ENCODE measurements at places on chromosomes 11 and 22.
A peak's percentile ranks its signal among the peaks of the same experiment; 100 is the strongest.

GRCh38 chr11:92852946-92853345 lies 116.5 kb upstream of the MTNR1B start:
- DNase-seq: no peak

DNA sequence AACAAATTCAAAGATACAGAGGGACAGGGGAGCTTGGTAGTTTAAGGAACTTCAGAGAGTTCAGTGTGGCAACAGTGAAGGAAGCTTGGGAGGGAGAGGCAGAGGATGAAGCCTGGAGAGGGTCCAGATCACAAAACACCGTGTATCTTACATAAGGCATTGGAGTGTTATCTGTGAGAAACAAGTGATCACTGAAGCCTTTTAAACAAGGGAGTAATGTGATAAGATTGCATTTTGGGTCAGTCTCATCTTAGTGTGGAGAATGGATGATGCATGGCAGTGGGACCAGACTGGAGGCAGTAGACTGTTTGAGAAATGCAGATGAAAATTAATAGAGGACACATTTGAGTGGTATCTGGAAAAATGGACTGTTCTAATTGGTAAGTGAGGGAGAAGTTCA lies 79.4 kb downstream of the EXT2 start:
- DNase-seq: no peak

DNA sequence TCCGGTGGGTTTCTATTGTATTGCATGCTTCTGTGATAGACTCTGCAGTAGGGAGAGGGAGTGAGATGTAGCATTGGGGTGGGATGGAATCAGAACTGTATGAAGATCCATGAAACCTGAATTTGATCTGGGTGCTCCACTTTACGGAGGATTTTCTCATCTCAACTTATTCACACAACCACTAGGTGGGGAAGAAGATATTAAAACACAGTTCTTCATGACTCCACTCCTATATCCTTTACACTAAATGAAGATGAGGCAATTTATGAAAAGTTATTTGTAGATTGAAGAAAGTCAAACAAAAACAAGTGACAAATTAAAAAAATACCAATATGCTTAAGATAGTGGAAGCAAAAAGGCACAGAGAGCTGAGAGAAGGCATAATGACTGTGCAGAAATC lies 92.6 kb upstream of the PDGFD start:
- no peak for DNase-seq

- no peak for DNase-seq
These were observed 4.6 kb upstream of the DNAL4 start for GRCh38 chr22:38798496-38798895.

GRCh38 chr22:24434471-24435322 lies 7.3 kb downstream of the ADORA2A start:
- peak; percentile 71 for DNase-seq

DNA sequence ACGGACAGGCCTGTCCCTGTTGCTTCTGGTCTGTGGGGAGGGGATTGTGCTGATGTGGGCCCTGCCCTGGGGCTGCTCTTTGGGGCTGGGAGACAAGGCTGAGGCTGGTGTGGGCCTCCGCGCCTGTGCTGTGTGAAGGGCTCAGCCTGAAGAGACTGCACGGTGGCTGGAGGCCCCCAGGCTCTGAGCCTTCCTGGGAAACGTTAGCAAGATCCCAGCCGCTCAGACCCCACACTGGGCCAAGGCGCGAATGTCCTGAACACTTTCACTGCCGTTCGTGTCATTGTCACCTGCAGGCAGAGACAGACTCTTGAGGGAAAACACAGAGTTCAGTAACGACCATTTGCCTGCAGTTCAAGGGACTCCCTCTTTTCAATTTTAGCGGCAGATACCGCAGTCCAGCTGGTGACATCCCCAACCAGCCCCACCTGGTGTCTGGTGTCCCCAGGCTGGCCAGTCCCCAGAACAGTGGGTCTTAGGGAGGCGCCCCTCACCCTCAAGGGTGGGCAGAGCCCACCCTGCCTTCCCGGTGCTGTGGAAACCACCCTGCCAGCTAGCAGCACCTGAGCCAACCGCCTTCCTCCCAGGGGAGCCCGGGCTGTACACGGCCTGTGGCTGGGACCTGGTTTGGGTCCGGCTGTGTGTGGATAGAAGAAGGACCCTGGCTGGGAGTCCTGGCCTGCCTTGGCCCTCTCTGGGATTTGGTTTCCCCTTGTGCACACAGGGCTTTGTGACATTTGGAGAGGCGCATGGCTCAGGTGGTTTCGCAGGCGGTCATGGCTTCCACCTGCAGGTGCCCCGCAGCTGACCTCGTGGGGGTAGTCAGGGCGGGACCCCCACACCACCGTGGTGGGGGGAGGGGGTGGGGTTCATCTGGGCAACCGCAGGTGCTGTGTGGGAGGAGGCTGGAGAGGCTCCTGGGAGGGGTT lies 5.7 kb downstream of the PANX2 start:
- no peak for DNase-seq

GRCh38 chr11:133107763-133108162 lies 424.5 kb downstream of the OPCML start:
- no peak for DNase-seq

DNA sequence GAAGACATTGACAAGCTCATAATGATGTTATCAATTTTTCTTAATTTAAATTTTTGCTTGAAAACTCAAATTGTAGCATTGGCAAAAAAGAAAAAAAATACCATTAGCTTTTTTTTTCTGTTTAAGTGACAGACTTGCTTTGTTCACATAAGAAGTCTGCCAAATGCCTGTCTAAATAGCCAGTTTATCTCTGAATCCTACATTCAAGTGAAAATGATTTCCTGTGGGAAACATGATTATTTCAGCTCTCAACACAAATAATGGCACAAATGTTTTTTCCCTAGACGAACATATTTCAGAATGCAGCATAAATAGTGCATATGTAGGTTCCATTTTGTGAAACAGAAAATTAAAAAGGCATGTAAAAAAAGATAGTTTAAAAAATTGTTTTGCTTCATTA lies 23.5 kb downstream of the TYR start:
- no peak for DNase-seq

DNA sequence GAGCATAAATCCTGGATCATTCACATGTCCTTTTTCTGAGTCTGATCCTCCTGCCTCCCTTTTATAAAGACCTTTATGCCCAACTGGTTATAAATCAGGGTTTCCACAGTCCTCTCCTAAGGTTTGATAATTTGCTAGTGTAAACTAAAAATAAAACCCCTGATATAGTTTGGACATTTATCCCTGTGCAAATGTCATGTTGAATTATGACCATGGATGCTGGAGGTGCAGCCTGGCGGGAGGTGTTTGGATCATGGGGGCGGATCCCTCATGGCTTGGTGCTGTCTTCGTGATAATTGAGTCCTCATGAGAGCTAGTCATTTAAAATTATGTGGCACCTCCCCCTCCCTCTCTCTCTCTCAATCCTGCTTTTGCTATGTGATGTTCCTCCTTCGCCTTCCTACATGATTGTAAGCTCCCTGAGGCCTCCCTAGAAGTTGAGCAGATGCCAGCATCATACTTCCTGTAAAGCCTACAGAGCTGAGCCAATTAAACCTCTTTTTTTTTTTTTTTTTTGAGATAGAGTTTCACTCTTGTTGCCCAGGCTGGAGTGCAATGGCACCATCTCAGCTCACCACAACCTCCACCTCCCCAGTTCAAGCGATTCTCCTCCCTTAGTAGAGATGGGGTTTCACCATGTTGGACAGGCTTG lies 9.6 kb upstream of the MTCH2 start:
- DNase-seq: no peak

GRCh38 chr22:29707010-29707409 lies 12.8 kb upstream of the CABP7 start:
- DNase-seq: no peak

DNA sequence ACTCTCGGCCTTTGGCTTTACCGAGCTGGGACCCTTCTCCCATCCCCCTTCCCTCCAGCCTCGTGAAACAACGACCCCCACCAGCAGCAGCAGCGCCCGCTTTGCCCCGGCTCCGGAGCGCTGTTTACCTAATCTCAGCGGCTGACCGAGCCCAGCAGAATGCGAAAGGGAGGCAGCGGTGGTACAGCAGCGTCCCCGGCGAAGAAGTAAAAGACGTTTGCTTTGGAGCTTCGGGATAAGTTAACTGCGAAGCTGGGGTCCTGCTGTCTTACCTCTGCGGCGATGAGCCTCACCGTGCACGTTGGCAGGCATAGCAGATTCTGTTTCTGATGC lies 2.0 kb upstream of the LARGE1 start:
- no peak for DNase-seq

DNA sequence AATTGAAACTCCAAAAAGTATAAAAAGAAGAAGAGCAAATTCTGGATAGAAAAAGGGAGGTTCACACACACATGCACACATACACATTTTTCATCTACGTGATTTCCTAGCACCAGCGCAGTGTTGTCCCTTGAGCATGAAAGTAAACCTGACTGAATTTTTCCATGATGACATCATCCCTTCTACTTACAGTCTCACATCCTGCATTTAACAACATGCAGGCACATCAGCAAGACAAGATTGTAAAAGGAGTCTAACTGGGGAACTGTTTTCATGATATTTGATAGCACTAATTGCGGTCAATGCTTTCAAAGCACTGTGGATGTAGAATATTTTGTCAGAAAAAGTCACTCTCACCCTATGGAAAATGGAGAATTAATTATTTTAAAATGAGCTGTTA lies 36.6 kb downstream of the GAS2 start:
- no peak for DNase-seq

- no peak for DNase-seq
These were observed 18.2 kb downstream of the SBF1 start for GRCh38 chr22:50456466-50457234.

DNA sequence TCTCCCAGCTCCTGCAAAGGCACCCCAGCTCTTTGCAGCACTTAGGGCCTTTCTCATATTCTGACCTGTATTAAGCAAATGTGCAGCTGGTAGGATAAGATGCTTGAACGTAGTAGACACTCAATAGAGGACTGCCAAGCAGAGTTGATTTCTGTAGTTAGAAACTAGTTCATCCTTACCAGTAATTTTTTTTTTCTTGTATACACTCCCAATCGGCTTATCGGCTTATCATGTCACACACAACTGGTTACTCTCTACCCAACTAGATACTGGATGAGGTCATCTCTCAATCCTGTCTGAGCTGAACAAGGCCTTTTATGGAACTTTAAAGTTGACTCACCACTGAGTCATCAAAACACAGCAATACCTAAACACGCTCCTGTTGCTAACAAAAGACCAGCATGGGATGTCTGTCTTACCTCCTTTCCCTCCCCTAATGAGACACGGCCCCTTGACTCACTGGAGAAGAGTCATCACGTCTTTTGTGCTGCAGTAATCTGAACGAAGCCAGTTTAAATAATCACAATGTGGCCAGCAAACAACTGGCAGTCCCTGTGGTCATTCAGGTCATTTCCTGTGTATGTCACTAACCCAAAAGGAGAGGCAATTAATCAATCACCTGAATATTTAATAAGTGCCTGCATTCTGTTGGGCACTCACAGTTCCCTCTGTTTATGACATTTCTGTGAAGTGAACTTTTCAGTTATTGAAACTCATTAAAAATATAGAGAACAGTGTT lies 7.5 kb upstream of the WEE1 start:
- peak; percentile 58 for DNase-seq

GRCh38 chr11:99513368-99513767 lies 492.6 kb downstream of the CNTN5 start:
- no peak for DNase-seq

DNA sequence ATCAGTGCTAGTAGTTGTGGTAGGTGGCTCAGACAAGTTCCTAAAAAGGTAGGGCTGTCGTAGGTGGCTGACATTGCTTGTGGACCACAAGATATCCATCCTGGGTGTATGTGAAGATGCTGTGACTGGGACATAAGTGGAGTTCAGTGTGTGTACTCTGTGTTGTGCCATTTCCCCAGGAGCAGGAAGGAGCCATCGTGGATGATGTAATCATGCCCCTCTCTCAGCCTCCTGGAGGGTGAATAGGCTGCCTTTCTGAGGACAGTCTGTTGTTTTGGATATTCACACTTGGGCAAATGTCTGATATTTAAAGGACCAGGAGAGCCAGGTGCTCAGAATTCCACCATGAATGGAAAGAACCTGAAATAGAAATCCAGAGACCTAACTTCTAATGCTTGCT lies 2.7 kb downstream of the HEPHL1 start:
- DNase-seq: no peak

- DNase-seq: no peak
These were observed 2.2 kb upstream of the SIGIRR start for GRCh38 chr11:416757-417621.

DNA sequence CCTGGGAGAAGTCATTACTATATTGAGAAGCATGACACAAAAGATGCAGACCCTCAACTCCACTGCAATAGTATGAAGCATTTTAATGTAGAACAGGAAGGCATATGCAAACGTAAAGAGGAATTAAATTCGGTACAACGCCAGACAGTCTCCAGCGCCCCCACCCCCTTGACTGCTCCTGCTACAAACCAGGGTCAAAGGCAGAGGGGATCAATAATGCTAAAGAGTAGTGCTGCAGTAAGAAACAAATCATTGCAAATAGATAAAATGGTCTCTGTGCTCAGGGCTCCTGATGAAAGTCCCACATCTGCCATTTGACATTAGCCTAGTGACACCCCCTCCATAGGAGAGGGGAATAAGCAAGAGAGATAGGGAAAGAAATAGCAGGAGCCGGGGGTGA lies 164.9 kb upstream of the BLID start:
- DNase-seq: no peak

DNA sequence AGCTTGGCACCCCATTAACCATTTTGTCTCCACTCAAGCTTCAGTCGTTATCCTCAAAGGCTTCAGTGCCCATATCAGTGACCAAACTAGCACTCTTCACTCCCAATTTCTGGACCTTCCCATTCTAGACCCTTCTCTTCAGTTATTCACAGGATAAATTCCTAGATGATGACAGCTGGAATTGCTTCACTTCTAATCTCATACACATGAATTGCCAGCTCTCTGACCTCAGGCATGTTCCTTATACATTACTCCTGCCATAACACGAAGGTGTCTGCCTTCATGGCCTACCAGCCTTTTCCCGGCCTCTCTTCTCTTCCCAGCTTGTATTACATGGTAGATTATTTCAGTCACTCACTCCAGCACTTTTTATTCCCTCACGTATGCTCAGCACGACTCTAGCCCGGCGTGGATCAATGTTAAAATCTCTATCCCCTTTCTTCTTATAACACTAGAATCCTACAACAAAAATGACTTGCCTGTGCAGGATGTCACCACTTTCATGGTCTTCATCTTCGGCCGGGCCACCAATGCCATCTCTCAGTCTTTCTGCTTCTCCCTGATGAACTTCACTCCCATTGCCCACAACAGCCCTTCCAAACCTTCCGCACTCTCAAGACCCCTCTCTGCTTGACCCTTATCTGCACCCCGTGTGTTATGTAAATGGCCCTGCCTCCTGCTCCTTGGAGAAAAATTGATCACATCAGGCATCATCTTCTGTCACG lies 36.9 kb downstream of the EIF3F start:
- DNase-seq: no peak

Measured in activated T-cell treated with anti-CD3 and anti-CD28 coated beads for 24 hours (primary cell).